ENCODE measurements at places on chromosomes 2 and 18.

DNA sequence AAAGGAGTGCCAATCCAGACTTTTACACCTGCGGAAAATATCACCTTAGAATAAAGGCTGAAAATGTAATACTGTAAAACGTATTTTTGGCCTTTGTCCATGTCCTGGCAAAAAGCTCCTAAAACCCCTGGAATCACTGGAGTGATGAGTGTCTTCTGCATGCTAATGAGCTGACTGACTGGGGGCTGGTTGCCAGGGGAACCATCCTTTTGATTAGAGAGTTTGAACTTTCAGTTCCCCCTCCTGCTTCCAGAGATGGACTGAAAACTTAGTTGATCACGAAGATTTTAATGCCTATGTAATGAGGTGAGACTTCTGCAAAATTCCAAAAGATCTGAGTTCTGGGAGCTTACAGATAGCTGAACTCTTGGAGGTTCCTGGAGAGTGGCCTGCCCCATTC, 20.5 kb downstream of the PUM2 start:
- DNase-seq, result no peak

GRCh38 chr2:210899131-210899530, 342.7 kb downstream of the CPS1 start:
- DNase-seq, result no peak

DNA sequence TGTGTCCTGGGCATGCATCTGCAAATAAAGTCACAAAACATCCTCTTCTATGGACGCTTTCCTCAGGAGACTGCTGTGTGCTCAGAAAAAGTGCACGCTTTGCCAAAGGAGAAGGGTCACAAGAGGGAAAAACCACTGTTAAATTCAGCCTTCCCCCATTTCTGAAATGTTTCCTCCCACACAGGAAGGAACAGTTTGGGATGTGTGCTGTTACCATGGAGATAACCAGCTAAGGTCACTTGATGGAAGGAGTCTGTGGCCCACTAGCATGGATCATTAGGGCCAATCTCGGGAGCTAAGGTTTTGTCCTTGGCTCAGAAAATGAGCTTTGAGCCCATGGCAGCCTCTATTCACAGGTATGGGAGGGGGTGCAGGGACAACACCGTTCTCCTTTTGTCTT, 5.6 kb downstream of the KCNE4 start:
- no peak for DNase-seq

DNA sequence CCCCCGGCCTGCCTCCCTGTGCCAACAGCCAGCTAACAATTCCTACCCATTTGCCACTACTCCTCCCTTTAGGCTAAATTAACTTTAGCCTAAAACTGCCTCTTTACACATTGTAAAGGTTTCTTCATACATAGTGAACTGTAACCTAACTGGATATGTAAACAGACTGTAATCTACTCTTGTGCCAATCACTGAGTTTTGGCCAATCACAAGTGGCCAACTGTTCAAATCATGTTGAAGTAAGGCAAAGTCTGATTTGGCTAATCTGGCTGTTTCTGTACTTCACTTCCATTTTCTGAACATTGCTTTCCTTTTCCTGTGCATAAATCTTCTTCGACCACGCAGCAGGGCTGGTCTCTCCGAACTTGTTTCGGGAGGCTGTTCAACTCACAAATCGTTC, 103.6 kb upstream of the LYPD6 start:
- no peak for DNase-seq

DNA sequence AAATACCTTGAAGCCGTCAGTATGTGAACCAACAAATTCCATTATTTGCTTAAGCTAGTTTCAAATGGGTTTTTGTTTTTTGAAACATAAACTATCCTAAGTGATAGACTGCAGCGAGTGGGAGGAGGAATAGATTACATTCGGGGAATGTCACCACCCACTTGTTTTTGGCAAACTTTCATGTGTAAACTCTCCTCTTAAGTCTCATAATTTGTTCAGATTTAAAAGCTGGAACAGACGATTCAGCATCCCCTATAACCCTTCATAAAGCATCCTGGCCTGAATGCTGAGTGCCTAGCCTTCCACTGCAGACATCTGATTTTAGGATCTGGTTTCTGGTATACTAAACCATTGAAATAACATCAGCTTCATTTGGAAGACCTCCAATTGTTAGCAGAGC, 51.0 kb downstream of the CPO start:
- DNase-seq, result no peak
